Right lung (tissue), 10 donors: ENCODE measurements at places on chromosomes 2 and 18. TPM values are rescaled to one million over a fixed set of nuclear protein-coding genes. Genes with fewer than 3 reads are reported as not detected.

GRCh38 chr18:69574401-69574800 lies 173.7 kb downstream of the DOK6 start:
- DNase-seq: no peak

The IMPACT gene
- 53.3 TPM for polyA plus RNA-seq

DNA sequence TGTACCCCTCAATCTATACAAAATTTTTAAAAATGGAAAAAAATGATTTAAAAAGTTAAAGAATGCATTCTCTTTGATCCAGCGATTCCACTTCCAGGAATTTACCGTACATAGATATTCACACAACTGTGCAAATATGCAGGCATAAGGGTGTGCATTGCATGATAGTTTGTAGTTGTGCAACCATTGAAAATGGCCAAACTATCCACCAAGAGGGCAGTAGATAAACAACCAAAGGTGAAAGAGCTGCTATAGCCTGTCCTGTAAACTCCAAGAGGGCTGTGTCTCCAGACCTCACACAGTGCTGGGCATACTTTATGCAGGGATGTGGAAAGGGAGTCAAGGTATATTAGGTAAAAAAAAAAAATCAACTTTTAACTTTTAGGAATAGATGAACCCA lies 116.5 kb upstream of the NEDD4L start:
- DNase-seq: no peak

The AKAIN1 gene
- not detected for polyA plus RNA-seq

GRCh38 chr2:171923206-171923605 lies 945 bp downstream of the HAT1 start:
- DNase-seq: peak; percentile 33

- peak; percentile 45 for DNase-seq
These were observed 87.4 kb downstream of the FAM210A start for GRCh38 chr18:13638719-13639595.

- no peak for DNase-seq
These were observed 114.2 kb upstream of the ID2 start for GRCh38 chr2:8567469-8568260.

DNA sequence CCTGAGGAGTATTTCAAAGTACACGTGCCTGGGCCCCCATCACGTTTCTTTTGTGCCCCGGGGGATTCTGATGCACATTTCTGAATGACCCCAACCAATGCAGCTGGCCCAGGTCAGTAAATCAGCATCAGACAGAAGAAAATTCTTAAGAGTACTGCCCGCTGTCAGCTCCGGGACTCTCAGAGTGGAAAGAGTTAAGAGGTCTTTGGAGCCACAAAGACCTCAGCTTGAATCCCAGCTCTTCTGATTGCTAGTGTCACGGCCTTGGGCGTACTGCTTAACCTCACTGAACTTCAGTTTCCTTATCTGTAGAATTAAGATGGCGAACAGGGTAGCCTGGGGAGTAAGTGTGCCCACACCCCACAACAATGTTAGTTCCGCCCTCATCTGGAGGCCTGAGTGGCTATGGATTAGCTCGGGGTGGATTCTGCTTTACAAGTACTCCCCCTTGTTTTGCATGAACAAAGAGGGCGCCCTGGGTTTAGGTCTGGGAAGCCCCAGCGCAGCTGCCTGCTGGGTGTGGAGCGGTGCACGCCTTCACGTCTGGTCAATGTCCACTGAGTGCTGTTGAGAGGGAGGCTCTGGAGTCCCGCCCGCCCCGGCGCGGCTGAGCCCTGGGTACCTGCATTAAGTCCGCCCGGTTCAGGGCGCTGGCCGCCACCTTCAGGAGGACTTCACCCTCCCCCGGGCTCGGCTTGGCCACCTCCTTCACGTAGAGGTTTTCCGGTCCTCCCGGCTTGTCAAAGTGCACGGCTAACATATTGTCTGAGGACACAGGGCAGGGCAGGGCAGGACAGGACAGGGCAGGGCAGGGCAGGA lies 858 bp downstream of the TP53I3 start:
- peak; percentile 80 for DNase-seq

DNA sequence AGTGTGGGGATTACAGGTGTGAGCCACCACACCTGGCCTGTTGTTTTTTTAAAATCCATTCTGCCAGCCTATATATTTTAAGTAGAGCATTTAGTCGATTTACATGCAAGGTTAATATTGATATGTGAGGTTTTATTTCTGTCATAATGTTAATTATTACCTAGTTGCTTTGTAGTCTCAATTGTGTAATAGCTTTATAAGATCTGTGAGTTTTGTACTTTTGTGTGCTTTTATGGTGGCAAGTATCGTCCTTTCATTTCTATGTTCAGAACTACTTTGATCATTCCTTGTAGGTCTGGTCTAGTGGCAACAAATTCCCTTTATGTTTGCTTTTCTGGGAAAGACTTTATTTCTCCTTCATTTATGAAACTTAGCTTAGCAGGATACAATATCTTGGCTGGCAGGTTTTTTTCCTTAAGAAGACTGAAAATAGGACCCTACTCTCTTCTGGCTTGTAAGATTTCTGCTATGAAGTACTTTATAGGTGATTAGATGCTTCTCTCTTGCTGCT lies 51.0 kb upstream of the FAM117B start:
- no peak for DNase-seq

The ALPI gene
- polyA plus RNA-seq: not detected

DNA sequence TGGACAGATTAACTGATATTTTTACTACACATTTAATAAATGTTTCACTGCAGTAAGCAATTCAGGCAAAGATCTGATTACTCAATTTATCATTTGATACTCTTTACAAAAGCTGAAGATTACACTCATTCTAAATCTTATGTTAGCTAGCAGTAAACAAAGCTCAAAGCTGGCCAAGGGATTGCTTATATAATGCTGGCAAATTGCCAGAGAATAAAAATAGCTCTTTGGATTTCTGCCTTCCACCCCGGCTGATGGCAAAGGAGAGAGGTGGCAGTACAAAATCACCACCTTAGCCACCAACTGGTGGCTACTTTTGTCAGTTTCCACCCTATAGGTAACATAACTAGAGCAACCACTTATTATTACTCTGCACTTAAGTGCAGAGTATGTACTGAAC lies 320.5 kb downstream of the FSIP2 start:
- DNase-seq: peak; percentile 44

GRCh38 chr2:238801791-238802190 lies 46.1 kb upstream of the TWIST2 start:
- no peak for DNase-seq

The BCL11A gene
- polyA plus RNA-seq: 29.9 TPM

- DNase-seq: no peak
These were observed 49.2 kb upstream of the DAPL1 start for GRCh38 chr2:158745866-158746382.

DNA sequence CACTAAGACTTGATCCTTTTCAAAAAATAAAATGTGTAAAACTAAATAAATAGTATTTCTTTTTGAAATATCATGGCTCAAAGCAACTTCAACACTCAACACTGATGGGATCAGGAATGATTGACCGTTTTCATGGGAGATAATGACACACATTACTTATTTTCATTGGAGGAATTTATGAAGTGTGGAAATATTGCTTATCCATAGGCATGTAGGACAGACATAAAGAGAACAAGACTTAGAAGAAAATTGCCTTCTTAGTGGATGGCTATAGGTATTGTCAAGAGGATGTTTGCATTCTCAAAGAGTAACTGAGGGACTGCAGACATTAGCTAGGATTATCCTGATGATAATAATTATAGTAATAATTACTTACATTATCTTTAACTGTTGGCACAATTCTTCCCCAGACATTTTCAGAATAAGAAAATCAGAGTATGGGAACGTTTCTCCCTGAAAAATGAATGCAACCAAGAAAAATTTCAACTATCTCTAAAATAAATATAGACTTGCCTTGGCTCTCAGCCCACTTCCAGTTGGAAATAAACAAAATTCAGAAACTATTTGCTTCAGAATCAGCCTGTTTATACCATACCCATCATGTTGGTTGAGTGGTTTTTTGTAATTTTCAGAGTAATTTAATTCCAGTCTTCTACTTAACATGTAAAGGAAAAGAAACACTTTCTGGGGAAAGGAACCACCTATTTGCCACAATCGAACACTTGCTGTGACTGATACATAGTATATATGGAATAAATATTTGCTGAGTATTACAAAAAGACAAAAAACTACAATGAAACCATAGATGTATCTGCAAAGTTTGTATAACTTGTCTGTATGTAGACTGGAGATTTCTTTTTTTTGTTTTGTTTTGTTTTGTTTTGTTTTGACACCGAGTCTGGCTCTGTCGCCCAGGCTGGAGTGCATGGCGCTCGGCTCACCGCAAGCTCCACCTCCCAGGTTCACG lies 165.7 kb downstream of the TMX3 start:
- DNase-seq: peak; percentile 18

The KRTCAP3 gene
- 17.1 TPM for polyA plus RNA-seq

GRCh38 chr2:68396093-68396492 lies 31.0 kb downstream of the PLEK start:
- DNase-seq: no peak

DNA sequence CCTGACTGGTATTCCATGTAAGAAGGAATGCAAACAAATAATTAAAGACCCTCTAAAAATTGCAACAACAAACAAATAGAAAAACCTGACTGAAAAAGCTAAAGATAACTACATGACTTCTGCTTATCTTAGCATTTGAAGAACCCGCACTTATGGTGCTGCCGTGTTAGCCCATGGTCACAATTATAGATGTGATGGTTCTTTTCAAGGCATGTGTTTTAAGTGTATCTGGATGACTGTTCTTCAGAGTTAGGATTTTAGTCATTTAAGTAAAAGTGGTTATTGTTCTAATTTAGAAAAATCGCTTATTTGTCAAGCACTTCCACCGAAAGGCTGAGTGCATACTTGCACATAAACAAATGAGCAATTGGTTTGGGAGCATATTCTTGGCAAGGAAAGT lies 77.3 kb downstream of the CPS1 start:
- DNase-seq: no peak

The FAM237A gene
- not detected for polyA plus RNA-seq

DNA sequence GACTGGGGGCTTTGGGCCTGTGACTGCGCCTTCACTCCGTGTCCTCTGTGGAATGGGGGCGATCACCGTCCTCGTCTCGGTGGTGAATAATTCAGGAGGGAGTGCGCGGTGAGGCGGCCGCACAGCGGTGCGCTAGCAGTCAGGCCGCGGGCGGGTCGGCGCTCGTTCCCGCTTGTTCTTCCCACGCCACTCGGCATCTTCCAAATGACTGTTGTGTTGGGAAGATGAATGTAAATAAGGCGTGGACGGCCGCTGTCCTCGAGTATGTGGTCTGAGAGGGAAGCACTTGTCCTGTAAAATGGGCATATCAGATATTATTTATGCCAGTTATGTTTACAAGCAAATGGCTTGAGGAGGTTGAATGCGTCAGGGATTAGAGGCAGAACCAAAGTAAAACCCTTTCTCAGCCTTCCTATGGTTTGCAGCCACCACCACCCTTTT lies 608 bp upstream of the VPS4B start:
- no peak for DNase-seq

GRCh38 chr2:106075048-106075447 lies 119.1 kb downstream of the UXS1 start:
- DNase-seq: no peak

The LBX2 gene
- polyA plus RNA-seq: 0.49 TPM

GRCh38 chr2:204754898-204755297 lies 209.6 kb downstream of the PARD3B start:
- DNase-seq: no peak

The NETO1 gene
- 0.39 TPM for polyA plus RNA-seq

- DNase-seq: no peak
These were observed 213.1 kb downstream of the MYO3B start for GRCh38 chr2:170391018-170391417.

- no peak for DNase-seq
These were observed 115.7 kb upstream of the OSR1 start for GRCh38 chr2:19474128-19474527.

The CHRNA1 gene
- polyA plus RNA-seq: 6.2 TPM

DNA sequence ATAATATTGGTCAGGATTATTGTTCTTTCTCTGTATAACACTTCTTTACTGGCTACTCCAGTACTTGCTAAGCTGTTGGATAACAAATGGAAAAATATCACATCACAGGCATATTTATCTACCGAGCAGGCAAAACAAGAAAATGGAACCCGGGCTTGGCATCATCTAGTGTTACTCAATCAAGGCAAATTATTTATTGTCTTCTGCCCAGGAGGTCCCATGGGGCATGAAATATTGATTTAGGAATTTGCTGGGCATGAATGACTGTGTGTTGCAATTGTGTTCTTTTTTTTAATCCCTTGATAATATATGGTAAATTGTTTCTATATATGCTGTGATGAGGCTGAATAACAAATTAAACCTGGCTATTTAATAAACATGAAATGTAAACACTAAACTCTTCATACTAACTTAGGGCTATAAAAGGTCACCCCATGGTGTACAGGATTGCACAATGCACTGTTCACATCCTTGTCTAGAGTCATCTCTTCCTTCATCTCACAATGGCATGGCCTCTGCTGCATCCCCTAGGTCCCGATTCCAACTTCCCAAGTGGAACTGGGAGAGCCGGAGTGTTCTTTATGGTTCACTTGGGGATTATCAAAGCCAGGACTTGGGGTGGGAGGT lies 2.2 kb upstream of the PARD3B start:
- no peak for DNase-seq

DNA sequence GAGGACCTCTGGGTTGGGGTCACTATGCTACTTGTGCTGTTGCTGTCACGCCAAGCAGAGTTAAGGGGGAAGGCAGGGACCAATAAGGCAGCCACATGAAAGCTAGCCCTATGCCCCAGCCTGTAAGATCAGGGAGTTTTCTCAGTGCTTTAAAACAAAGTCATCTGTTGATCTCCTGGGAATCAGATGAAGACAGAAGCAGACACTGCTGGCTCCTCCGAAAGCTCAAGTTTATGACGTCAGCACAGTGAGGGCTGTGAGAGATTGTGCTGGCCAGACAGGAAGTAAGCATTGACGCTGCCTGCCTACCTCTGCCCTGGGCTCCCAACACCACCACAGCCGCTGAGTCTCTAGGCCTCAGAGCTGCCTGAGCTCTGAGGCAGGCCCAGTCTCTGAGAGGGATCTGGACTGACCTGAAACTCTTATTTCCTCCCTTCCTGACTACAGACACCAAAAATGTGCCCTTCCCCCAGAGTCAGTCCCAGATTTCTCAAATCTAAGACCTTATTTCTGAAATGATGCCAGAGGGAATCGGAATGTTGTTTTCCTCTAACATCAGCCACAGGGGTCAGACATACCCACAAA lies 118.1 kb upstream of the EPAS1 start:
- no peak for DNase-seq

- DNase-seq: no peak
These were observed 43.1 kb downstream of the INHBB start for GRCh38 chr2:120389036-120389391.
